Tibial nerve (tissue), 4 donors: ENCODE measurements at places on chromosomes 6 and 20. TPM values are rescaled to one million over a fixed set of nuclear protein-coding genes. Genes with fewer than 3 reads are reported as not detected.
A peak's percentile ranks its signal among the peaks of the same experiment; 100 is the strongest.

Gene TCP11
- total RNA-seq, result not detected

DNA sequence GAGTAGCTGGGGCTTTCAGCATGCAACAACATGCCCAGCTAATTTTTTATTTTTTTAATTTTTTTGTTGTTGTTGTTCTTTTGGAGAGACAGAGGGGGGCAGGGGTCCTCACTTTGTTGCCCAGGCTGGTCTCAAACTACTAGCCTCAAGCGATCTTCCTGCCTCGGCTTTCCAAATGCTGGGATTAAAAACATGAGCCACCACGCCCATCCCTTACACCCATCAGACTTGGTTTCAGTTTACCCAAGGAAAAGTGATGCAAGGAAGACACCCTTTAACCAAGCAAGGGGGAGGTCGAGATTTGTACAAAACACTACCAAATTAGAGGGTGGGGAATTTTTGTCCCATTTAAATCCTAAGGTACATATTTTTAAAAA, 210.1 kb downstream of the ARHGAP18 start:
- H3K27ac ChIP-seq, result no peak overlapping the region
- H3K36me3 ChIP-seq, result no peaks in the 10 kb centered on the region
- DNase-seq, result no peak
- H3K4me1 ChIP-seq, result peaks cover 56% of the 10 kb centered on the region

Gene MBOAT1
- 12.3 TPM for total RNA-seq

GRCh38 chr20:40797425-40797824, 108.4 kb upstream of the MAFB start:
- H3K4me3 ChIP-seq, result no peak overlapping the region
- H3K36me3 ChIP-seq, result no peaks in the 10 kb centered on the region
- DNase-seq, result peak; percentile 16
- H3K27ac ChIP-seq, result no peak overlapping the region
- H3K4me1 ChIP-seq, result no peaks in the 10 kb centered on the region

DNA sequence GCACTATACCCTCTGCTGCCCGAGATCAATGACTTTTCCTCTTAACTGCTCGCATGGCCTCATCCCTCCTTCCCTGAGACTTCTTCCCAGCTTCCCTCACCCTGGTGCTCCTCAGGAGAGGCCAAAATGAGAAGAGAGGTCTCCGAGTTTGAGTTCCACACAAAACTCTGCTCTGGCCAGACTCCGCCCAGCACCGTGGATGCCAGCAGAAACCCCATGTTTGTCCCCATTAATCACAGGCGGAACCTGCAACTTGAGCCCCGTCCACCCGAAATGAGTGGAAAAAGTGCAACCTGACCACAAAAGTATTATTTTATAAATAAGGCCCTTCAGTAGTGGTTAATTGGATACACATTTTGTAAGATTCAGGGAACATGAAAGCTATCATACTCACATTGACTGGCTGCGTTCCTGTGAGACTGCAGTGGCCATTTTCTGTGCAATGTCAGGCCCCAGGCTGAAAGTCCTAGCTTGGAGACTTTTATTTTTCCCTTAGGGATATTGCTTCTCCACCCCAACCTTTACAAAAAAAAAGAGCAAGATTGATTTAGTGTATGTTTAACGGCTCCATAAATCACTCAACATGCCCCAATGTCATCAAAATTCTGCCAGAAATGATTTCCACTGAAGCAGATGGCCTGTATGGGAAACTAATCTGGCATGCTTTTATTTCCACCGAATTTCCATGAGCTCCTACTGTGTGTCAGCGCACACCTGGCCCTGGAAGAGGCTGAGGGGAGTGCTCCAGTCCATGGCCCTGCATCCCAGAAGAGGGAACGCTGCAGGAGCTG, 134.6 kb downstream of the BMP7 start:
- no peak for DNase-seq
- no peaks in the 10 kb centered on the region for H3K36me3 ChIP-seq
- H3K4me3 ChIP-seq, result no peak overlapping the region
- H3K4me1 ChIP-seq, result no peaks in the 10 kb centered on the region
- H3K27ac ChIP-seq, result no peak overlapping the region

Gene LIME1
- total RNA-seq, result 18.6 TPM

DNA sequence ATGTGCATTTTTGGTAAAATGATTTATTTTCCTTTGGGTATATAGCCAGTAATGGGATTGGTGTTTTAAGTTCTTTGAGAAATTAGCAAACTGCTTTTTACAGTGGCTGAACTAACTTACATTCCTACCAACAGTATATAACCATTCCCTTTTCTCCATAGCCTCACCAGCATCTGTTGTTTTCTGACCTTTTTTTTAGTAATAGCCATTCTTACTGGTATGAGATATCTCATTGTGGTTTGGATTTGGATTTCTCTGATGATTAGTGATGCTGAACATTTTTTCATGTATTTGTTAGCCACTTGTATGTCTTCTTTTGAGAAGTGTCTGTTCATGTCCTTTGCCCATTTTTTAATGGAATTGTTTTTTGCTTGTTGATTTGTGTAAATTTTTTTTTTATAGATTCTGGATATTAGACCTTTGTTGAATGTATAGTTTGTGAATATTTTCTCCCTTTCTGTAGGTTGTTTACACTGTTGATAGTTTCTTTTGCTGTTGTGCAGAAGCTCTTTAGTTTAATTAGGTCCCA, 42.3 kb downstream of the STK4 start:
- peaks cover 43% of the 10 kb centered on the region for H3K36me3 ChIP-seq
- H3K27ac ChIP-seq, result no peak overlapping the region
- no peak overlapping the region for H3K4me3 ChIP-seq
- no peaks in the 10 kb centered on the region for H3K4me1 ChIP-seq

DNA sequence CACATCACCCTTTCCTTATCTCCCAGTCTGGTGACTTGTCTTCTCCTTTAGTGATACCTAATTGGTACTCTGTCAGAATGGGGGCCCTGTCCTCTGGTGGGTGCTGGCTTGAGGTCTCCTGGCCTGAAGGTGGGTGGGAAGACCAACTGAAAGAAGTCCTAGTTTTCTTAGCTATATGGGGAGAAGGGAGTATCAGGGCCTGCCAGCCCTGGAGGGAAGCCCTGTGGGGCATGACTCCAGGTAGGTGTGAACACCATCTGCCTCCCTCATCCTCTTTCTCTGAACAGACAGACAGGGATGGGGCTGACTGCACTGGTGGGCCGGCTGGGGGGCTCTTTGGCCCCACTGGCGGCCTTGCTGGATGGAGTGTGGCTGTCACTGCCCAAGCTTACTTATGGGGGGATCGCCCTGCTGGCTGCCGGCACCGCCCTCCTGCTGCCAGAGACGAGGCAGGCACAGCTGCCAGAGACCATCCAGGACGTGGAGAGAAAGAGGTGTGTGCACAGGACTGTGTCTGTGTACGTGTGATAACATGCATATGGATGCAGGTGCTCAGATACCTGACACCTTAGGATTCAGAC, 4.8 kb downstream of the CRIP3 start:
- no peaks in the 10 kb centered on the region for H3K4me1 ChIP-seq
- H3K27me3 ChIP-seq, result peaks cover 35% of the 10 kb centered on the region
- no peak for DNase-seq
- no peak overlapping the region for H3K27ac ChIP-seq
- no peaks in the 10 kb centered on the region for H3K36me3 ChIP-seq
- no peak overlapping the region for H3K4me3 ChIP-seq

DNA sequence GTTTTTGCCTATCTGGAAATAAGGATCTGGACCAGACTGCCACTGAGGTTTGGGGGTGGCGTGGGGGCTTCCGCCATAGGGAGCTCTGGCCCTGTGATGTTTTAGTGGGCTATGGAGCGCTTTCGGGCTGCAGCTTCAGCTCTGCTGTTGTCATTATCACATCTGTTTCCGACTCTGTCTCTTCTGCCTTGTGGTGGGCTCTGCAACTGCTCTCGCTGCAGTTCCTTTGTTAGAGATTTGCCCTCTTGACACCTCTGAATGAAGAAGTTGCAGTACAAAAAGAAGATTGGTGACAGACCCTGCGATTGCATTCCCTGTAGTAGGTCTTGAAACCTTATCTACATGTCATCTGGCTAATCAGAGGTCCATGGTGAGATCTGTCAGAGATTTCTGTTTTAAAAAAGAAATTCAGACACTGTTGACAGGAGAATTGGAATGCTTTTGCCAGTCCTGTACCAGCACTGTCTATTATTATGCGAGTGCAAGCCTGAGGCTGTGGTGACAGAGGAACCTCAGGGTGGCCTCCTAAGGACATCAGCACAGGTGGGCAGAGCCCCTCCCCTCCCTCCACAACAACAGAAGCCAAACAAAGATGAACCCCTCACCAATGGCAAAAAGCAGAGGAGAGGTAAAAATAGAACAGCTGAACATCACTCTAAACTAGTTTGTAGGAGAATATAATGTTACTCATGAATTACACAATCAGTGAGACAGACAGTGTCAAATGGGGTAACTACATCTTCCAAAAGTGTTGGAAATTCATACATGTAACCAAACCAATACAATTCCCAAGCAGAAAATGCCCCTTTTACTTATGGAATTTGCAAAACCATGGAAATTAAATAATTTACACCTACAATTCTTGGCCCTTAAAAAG, 63.5 kb upstream of the DEFB112 start:
- no peaks in the 10 kb centered on the region for H3K4me1 ChIP-seq
- DNase-seq, result no peak
- no peak overlapping the region for H3K4me3 ChIP-seq
- no peak overlapping the region for H3K27ac ChIP-seq
- no peaks in the 10 kb centered on the region for H3K36me3 ChIP-seq
